Fibroblast of lung (primary cell): ENCODE measurements at places on chromosomes 6 and 20.

GRCh38 chr6:123036648-123037047, 40.6 kb downstream of the CLVS2 start:
- no peak for DNase-seq

DNA sequence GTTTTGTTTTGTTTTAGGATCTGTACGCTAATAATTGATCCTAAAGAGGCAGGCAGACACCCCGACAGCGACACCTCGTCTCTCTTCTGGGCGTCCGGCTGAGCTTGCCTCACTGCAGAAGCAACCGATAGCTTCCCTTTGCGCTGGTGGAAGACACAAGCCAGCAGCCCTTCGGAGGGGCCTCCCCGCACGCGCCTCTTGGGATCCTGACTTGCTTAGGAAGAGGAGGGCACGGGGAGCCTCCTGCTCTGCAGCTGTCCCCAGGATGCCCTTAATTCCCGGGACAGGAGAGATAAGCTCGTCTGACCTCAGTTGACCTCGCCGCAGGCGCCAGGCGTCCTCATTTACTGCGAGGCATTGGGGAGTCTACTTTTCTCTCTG, 94.0 kb downstream of the CD83 start:
- DNase-seq = peak; percentile 27

DNA sequence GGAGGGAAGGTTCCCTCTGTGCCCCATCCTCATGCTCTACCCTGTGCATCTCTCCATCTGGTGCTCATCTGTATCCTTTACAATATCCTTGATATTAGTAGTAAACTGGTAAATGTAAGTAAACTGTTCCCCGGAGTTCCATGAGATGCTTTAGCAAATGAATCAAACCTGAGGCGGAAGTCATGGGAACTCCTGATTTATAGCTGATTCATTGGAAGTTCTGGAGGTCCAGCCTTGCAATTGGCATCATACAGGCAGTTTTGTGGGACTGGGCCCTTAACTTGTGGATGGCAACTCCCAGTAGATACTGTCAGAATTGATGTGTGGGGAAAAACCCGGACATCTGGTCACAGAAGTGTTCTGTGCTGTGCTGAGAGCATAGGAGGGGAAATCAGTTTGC, 11.2 kb upstream of the SLC22A2 start:
- DNase-seq = no peak

- no peak for DNase-seq
Observed at GRCh38 chr6:163735076-163735475, 320.6 kb downstream of the QKI start.

GRCh38 chr20:35699957-35700624, 886 bp downstream of the ROMO1 start:
- DNase-seq = no peak

DNA sequence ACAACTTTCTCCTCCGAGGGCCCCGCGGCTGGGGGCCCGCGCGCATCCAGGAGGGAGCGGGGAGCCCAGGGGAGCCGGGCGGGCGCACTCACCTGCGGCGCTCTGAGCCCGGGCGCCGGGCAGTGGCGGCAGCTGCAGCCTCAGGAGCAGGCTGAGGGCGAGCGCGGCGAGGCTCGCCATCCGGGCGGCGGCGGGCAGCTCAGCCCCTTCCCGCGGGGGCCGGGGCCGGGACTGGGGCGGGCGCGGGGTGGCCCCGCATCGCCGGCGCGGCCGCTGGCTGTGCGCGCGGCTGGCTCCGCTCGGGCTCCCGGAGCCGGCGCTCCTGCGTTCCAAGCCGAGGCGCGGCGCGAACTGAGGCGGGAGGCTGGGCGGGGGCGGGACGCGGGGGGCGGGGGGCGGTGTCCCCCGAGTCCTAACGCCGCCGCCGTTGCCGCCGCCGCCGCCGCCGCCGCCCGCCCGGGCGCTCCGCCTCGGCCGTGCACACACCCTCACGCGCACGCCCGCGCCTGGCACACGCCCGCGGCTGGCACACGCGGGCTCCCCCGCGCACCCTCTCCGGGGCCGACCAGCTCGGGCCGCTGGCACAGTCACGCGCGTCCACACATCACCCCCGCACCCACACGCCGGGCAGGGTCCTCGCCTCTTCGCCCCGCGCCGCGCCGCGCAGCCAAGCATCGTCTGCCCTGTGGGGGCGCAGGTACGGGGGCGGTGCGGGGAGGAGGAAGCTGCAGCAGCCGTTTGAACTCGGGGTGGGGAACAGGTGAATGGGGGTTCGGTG, at the start of gene PTPRT:
Gene PTPRT, minus strand, starts transcription at position 353 of the 778 bp plus-strand sequence. Its CDS starts 173 bp downstream, at position 180.
- no peak for DNase-seq

GRCh38 chr6:161104966-161105365, 113.4 kb downstream of the MAP3K4 start:
- peak; percentile 39 for DNase-seq

DNA sequence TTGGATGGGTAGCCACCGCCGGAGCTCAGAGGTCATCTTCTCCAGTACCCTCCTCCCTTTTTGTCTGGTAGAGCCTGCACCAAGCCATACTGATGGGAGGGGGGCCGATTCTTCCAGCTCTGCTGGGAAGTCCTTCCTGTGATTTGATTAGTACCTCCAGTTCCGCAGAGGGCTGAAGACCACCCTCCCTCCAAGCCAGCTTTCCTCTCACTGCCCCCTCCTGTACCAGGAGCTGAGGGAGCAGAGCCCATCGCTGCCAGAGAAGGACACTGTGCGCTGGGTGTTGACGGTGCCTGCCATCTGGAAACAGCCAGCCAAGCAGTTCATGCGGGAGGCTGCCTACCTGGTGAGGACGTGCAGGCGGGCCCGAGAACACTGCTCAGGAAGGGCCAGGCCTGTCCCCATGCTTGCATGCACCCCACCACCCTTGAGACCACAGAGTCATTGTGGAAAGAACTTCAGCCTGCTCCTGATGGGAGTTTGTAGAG, 13.2 kb downstream of the HSPA12B start:
- no peak for DNase-seq

- DNase-seq = peak; percentile 68
Observed at GRCh38 chr6:147941143-147941542, 401.5 kb upstream of the SASH1 start.

DNA sequence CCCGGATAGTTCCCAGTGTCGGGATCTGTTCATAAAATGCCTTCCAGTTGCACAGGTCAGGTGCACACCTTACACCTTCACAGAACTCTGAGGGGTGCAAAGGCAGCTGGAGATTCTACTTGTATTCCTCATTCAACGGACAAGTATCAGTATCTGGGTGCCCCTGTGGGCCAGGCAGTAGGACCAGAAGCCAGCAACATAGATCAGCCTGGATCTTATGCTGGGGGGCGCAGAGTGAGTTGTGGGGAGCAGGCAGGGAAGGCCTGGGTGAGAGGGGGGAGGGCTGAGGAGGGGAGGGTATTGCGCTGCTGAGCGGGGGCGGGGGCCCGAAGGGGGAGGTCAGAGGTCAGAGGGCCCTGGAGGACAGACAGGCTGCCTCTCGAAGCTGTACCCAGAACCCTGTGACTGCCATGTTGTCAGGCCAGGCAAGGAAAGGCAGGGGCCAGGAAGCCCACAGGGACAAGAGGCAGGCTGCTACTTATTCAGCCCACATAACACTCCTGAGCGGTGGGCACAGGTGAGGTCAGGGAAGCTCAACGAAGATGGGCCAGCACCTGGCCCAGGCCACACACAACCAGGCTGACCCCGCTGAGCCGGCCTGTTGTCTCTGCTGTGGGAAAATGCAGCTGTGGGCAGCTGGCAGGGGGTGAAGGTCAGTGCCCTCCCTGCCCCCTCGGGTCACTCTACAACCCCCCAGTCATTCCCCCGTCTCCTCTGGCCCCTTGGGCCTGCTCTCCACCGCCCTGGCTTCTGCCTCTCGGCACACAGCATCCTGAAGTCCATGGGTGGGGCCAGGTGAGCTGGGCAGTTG, 1.1 kb downstream of the OPRL1 start:
- DNase-seq = no peak

DNA sequence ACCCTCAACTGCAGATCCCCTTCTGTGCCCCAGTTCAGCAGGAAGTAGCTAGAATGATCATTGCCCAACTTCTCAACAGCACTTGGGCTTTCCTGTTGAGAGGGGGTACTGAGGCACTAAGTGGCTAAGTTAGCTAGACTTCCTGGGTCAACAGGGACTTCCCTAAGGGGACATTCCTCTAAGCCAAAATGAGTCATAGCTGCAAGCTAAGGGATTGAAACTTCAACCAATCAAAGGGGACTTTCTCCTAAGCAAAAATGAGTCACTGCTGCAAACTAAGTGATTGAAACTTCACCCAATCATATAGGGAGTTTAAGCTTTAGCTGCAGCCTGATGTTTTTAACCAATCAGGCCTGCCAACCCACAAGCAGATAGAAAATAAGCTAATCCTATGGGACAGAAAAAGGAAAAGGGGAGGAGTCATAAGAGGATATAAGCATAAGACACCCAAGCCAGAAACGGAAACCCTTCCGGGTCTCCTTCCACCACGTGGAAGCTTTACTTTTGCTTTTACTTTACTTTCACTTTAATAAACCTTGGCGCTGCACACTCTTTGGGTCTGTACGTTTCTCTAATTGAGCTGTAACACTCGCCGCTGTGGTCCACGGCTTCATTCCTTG, 659.0 kb upstream of the HS3ST5 start:
- no peak for DNase-seq

DNA sequence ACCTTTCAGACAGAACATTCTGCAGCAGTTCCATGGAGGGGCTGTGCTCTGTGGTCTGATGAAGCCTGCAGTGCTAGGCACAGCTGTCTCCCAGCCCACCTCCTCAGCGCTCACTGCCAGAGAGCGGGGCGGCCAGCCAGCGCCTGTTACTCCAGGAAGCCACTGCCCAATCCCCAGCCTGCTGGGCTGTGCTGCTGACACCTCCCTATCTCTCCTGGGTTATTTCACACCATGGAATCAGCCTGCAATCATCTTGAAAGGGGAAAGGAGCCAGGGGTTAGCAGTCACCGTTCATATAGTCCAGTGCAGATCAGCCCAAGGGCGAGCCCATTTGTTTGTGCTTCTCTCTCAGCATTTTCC, 46.3 kb upstream of the NHSL1 start:
- peak; percentile 54 for DNase-seq

DNA sequence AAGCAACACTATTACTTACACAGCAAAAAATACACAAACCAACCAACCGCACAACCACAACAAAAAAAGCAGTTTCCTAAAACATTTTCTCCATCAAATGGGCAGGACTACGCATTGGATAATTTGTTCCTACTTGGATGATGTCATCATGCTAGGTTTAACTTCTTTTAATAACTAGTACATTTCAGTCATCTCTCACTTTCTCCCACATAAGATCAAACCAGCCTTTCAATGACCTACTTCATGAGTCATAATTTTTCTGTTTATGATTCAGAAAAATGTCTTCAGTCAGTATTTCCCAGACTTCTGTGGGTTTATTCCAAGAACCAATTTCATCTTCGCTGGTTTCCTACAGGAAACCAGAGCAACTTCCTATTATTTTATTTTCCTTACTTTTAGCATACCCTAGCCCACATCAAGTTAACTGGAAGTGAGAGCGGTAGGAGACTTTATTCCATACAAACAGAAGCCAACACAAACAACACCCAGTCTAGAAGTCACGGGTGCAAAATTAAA, 134.2 kb downstream of the GMDS start:
- DNase-seq = peak; percentile 77

DNA sequence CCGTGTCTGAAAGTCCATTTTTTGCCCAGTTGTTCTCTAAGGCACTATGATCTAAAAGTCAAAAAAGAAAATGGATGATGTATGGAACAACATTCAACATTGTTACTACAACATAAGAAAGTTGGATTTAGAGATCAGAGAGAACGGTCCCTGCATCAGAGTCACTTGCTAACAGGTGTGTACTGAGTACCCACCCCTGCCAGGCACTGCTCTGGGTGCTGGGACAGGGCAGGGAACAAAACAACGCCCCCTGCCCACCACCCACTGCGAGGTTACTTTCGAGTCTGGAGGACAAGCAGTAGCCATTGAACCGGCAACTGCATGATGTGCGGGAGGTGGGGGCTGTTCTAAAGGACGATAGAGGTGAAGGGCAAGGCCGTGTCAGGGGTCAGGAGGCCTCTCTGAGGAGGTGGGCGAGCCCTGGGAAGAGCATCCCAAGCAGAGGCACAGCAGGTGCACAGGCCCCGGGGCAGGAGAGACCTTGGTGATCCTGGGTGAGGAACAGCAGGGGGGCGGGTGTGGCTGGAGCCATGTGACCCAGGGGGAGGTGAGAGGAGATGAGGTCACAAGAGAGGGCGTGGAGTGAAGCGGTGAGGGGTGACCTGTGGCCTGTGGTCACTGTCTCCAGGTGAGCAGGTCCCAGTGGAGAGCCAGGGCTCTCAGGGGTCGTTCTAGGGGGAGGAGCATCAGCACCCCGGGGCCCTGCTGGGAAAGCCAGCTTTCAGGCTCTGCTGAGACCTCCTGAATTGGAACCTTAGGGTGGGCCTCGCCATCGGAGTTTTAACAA, 197.5 kb upstream of the SULF2 start:
- DNase-seq = no peak

- no peak for DNase-seq
Observed at GRCh38 chr6:131331873-131332781, 196.9 kb downstream of the AKAP7 start.

GRCh38 chr20:31723069-31723318, 326 bp upstream of the BCL2L1 start:
- no peak for DNase-seq

- DNase-seq = no peak
Observed at GRCh38 chr20:575230-575629, 31.6 kb upstream of the CSNK2A1 start.

DNA sequence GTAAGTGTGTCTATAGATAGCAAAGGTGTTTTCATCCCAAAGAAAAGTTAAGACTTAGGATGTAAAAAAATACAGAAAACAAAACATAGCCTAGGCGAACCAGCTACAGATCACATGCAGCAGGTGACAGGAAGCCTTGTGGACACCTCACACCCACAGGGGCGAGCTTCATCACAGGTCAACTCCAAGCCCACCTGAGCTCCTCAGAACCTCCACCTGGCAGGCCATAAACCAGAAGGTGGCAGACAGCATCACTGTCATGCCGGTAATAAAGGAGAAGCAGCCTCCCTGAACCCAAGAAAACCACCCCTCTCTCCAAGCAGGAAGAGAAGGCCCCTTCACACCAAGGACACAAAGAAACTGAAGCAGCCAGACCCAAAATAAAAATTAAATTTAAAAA, 1.0 kb downstream of the RALGAPA2 start:
- no peak for DNase-seq

DNA sequence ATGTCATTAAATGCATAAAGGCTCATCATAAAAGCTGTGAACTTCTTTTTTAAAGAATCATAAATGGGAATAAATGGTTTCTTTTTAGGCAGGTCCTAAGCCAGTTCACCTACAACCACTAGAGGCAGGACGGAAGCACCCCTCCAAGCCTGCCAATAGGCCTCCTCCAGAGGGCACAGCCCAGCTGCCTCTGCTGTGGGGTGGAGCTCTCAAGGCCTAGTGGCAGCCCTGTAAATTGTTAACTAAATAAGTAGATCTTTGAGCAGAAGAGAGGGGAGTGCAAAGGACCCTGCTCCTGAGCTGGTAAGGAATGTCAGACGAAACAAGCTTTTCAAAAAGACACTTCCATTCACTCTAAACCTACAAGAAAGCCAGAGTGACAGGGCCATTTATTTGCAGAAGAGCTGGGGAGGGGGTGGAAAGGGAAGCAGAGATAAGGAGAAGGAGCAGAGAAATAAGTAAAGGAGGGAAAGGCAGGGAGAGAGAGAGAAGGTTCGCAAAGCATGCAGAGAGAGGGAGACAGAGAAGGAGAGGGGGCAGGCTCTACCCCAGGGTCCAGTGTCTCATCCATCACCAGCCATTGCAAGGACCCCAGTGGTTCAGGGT, 18.0 kb upstream of the MAFB start:
- no peak for DNase-seq
